ENCODE measurements at places on chromosomes 3 and 15. TPM values are rescaled to one million over a fixed set of nuclear protein-coding genes. Genes with fewer than 3 reads are reported as not detected.

DNA sequence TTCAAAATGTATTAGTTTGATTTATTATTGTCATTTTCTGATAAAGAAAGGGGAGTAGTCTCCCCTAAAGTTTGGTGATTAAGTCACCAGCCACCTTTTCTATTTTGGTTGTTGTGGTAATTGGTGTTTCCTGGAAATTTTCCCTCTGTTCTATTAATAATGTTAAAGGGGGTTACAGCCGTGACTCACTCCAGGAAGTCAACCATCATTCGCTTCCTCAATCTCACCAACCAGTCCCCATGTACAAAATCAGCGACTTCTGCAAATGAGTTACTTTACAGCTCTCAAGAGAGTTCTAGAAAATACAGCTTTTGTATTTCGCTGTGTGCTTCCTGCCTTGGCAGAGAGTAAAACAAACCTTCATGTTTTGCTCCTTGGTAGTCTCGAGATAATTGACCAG is 285.1 kb downstream of the LPP start:
- no peak for DNase-seq

GRCh38 chr3:173003956-173004355 is 137.1 kb downstream of the SPATA16 start:
- DNase-seq, result no peak

DNA sequence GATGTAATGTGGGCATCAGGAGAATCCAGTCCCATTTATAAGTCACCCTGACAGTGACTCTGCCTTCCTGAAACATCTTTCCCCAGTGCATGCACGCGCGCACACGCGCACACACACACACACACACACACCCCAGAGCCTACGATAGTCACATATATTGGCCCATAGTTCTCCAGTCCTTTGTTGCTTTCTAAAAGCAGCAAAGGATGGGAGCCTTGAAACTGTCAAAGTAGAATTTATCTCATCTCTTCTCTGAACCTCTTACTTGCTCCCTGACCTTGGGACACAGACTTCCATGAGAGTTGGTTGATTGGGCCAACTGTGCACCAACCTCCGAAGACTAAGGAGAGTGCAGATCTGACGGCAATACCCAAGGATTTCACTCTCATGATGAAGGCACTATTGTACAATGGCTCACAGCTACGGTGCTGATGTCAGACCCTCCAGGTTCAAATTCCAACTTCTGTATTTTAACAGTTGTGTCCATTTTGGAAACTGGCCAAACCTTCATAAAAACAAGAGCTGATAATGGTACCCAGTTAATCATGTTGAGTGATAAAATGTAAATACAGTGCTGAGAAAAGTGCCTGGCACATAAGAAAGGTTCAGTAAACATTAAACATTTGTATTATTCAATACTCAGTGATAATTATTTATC is 8.3 kb downstream of the CPA3 start:
- DNase-seq, result peak; percentile 59

DNA sequence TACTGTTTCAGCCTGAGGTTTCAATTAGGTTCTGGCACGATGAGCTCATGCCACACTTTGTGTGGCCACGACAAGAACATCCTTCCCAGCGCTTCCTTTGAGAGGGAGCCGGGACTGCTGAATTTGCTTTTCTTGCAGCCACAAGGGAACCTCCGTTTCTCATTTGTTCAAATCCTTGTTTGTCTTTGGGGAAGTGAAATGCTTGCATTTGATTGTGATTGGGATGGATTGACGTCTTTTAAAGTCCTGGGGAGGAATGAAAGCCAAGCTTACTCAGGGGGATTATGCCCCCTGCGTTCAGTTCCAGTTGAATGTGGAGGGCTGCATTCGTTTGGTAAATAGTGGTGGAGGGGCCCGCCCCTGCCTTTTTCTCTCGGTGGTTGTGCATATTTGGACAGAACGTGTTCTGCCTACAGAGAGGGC is 277.6 kb downstream of the THSD4 start:
- DNase-seq, result no peak

GRCh38 chr15:88395872-88396781 is 71.1 kb downstream of the MRPL46 start:
- DNase-seq, result no peak

Gene ACVR2B
- 18.1 TPM for total RNA-seq

DNA sequence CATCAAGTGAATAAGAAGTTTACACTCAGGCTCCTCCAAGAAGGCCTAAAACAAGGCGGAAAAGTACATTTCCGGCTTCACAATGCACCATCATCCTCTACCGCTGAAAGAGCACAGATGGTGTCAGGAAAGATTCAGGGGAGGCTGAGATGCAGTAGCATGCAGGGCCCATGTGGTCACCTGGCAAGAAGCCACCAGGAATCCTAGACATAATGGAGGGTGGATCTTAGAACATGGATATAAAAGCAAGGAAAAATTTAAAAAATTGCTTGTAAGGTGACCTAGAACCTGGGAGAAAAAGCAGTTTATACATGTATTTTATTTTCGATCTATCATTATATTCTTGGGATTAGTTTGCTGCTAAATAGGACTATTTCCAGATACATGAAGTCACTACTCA is 21.9 kb upstream of the OTOL1 start:
- DNase-seq, result no peak

Gene CPOX
- 14.8 TPM for total RNA-seq

- DNase-seq, result no peak
Observed at GRCh38 chr3:186994000-186994955, 64.0 kb downstream of the ST6GAL1 start.

Gene CD80
- 0.26 TPM for total RNA-seq

Gene PLA2G4F
- total RNA-seq, result 2.0 TPM

GRCh38 chr3:59313365-59313764 is 263.5 kb upstream of the CFAP20DC start:
- DNase-seq, result peak; percentile 75

GRCh38 chr3:9749296-9749644 is 482 bp upstream of the OGG1 start:
- no peak for DNase-seq

Gene SCAMP2
- 36.9 TPM for total RNA-seq

DNA sequence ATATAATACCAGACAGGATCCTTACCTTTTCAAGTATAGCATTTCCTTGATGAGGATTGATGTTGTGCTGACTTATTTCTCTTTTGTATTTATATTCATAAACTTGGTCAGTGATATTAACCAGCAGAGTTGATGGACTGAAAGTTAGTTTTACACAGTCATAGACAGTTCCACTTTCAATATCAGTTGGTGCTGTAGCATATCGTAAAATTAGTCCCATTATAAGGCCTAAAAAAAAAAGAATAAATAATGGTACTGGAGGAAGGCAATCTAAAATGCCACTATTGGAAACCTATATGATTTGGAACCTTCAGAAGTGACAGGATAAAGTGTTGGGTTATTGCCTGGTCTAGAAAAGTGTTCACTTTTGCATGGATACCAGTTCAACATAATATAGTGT is 16.3 kb downstream of the SLC9A9 start:
- no peak for DNase-seq

GRCh38 chr15:85583442-85583841 is 203.0 kb downstream of the AKAP13 start:
- DNase-seq, result peak; percentile 35

DNA sequence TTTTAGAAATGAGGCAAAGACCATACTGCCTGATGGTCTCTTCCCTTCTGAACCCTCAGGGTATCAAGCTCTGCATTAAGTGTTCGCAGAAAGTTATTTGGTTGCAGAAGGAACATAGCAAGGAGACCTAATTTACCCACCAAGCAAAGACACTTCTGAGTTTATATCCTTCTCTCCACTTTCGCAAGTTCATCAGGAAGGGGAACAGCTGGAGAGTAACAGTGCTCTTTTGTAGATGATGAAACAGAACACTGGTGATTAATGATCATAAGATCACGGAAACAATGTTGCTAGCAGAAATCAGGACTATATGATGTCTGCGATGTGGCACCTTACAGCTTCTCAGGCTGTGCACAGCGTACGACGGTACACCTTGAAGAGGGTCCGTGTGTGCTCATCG is 62.1 kb downstream of the NCEH1 start:
- DNase-seq, result no peak

Gene LRTM1
- not detected for total RNA-seq

DNA sequence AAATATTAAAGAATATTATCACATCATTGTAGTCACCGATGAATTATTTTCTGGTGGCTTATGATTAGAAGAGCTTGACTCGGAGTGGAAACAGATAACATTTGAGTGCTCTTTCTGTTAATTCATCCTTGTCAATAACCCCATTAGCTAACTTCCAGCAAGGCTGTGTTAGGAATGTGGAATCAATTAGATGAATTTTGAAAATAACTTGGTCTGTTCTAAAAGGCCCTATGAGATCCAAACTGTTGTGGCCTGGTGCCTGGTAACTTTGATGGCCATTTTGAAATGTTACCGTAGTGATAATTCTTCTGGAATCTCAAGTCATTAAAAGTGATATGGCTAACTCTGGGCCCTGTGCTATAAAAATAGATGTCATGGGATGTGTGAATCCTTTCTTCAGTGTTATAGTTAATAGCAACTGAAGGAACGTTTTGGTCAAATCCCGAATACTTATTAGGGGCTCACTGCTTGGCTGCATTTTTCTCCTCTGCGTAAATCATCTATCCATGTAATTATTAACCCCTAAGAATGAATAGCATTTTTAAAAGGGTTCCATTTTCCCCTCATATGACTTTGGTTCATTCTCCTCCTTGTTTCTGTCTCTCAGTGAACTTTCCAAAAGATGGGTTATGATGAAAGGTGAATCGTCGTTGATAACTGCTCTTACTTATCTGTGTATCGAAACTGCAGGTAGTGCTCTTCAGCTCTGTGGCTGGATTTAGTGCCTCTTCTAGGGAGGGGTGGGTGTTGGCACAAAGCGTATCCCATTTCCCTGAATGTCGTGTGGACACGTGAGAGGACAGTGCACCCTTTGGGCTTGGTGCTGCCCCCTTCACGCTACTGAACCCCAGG is 82.7 kb downstream of the IGF1R start:
- no peak for DNase-seq

DNA sequence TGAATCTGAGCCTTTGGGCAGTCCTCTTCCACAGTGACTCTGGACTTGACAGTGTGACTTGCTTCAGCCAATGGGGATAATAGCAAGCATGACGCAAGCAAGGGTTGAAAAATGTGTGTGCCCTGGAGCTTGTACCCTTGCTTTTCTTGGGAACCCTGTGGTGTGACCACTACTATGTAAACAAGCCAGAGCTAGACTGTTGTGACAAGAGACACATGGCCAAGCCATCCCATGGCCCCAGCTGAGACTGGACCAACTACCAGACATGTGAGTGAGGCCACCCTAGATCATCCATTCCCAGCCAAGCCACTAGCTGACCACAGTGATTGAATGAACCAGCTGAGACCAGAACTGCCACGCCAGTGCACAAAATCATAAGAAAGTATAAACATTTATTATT is 11.8 kb downstream of the MYO1E start:
- no peak for DNase-seq

- DNase-seq, result no peak
Observed at GRCh38 chr3:39180183-39180545, 12.2 kb downstream of the XIRP1 start.

GRCh38 chr3:185397676-185398075 is 34.7 kb downstream of the MAP3K13 start:
- no peak for DNase-seq

DNA sequence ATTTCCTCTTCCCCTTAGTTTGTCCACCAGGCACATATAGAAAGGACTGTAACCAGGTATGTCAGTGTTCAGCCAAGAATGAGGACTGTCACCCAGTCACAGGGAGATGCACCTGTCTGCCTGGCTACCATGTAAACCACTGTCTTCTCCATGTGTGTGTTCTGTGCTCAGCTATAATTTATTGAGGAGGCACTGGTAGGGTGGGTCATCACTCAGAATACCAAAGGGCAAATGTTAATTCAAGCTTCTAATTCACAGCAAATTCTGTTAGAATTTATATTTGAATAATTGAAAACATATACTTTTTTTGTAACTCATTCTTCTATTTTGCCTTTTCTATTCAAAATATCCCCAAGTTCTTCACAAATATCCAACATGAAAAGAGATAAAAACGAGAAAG is 780.4 kb downstream of the MECOM start:
- DNase-seq, result no peak

DNA sequence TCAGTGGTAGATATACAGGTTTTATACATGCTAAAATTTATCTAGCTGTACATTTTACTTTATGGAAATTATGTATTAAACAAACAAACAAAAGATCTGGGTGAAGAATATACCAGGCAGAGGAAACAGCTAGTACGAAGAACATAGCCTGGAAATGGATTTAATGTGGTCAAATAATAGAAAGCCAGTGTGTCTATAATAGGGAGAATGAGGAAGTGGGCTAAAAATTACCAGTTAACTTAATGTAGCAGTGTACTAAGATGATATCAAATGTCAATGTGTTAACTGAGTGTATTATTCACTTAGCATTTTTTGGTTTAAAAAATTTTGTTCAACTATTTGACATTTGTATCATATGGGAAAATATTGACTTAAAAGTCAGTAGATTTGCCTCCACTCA is 22.8 kb upstream of the SLC15A2 start:
- DNase-seq, result no peak

Gene IFT57
- 51.1 TPM for total RNA-seq

Data from body of pancreas (tissue), 4 donors.